T-helper 9 cell (primary cell): ENCODE measurements at places on chromosomes 2 and 18.

GRCh38 chr18:31652357-31652756, 32.0 kb downstream of the B4GALT6 start:
- no peak for DNase-seq

DNA sequence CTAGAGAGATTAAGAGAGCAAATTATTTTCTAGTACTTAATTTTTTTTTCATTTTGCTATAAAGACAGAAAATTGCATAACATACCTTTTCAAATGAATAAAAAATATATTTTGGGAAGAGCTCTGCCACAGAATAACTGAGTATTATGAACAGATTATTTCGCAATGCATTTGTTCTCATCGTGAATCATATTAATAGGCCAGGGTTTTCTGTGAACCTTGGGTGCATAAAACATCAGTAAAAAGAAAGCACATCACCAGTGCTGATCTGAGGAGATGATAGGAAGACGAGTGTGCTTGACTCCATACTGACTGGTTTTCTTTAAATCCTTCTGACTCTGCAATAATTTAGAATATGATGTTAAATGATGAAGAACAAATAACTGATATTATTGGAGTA, 409.1 kb downstream of the CPS1 start:
- DNase-seq, result no peak

GRCh38 chr18:69898241-69898861, 49.3 kb downstream of the CD226 start:
- DNase-seq, result no peak

DNA sequence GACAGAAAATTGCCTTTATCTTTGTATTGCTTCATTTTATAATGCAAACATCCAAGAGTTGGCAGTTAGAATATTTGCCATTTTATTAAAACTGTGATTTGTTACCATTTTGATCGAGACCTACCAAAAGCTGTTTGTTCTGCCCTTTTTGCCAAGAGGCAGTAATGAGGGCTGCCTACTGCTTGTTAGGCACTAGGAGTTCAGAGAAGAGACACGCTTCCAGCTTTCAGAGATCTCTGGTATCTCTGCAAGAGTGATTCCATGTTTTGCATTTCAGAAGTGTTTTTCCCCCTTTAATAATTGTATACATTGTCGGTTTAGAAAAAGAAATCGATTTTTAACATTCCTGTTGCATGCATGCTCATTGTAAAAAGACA, 628 bp downstream of the MRPL30 start:
- DNase-seq, result no peak

DNA sequence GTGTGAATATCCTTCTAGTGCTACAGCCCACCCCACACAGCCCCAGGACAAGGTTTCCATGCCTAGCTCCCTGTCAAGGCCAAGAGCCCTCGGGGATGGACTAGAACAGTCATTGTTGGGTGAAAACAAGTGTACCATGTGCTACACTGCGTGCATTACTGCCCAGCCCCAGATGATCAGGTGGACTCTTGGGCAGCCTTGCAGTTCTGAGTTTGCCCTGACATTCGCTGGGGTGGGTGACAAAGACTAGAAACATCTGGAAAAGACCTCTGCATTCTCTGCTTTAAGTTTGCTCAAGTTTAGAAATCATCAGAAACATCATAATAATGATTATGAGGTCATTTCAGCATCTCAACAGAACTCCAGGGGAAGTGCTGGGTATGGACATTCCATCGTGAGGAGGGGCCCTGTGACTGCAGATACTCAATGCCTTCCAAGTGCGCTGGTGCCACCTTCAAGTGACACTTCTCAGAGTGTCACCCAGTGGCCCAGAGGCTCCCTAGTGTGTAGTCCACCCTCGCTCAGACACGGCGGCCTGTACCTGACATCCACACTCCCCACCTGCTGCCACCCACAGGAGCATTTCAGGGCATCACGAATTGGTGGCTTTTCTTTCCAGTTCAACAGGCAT, 5.3 kb upstream of the PXDN start:
- no peak for DNase-seq

DNA sequence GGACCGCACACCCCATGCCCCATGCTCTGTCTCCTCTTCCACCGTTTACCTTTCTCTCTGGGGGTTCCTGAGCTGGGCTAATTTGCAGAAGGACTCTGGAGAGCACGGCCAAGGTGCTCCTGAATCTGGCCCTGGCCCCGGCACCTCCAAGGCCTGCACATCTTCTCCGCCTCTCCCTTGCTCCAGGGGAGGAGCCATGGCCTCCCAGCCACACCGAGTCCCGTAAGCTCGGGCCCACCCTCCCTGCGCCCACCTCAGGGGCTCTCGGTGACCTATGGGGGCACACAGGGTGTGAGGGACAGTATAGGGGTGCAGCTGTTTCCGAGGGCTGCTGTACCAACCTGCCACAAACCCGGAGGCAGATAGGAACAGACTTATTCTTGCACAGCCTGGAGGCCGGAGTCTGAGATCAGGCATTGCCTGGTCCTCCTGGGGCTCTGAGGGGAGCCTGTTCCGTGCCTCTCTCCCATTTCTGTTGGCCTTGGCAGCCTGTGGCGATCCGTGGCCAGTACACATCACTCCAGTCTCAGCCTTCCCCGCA, 127.3 kb upstream of the GPC1 start:
- no peak for DNase-seq

GRCh38 chr2:160141912-160142311, 58.2 kb downstream of the ITGB6 start:
- no peak for DNase-seq

DNA sequence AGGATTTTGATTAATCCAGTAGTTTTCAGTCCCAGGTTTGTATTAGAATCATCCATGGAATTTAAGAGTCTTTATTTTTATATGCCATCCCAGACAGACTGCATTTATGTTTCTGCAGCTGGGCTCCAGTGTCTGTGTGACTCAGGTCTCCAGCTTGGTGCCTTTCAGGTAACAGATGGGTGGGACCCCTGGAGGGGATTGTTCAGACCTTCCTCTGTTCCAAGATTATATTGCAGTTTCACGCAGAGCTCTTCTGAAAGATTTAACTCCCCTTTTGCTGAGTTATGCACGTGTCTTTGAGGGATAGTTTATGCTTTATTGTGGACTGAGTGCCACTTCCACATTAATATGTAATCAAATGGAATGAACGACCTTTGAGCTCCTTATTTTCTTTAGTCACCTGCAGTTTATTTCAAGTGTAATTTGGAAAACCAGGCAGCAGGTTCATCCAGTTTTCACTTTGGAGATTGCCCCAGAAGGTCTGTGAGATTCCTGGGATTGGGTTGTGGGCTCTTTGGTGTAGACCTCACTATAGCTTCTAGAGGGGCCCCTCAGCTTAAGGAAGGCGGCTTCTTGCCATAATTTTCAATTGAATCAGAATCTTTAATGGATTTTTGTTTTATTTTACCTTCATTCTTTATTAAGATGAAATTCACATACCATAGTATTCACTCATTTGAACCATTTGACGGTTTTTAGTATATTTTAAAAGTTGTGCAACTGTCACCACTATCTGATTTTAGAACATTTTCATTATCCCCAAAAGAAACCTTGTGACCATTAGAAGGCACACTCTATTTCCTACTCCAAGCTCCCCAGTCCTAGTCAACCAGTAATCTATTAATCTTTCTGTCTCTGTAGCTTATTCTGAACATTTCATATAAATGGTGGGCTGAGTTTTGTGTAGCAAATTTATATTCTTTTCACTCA, 135.0 kb downstream of the WDSUB1 start:
- DNase-seq, result no peak

- DNase-seq, result no peak
These were observed 124.8 kb downstream of the PARD3B start for GRCh38 chr2:204670124-204670523.

DNA sequence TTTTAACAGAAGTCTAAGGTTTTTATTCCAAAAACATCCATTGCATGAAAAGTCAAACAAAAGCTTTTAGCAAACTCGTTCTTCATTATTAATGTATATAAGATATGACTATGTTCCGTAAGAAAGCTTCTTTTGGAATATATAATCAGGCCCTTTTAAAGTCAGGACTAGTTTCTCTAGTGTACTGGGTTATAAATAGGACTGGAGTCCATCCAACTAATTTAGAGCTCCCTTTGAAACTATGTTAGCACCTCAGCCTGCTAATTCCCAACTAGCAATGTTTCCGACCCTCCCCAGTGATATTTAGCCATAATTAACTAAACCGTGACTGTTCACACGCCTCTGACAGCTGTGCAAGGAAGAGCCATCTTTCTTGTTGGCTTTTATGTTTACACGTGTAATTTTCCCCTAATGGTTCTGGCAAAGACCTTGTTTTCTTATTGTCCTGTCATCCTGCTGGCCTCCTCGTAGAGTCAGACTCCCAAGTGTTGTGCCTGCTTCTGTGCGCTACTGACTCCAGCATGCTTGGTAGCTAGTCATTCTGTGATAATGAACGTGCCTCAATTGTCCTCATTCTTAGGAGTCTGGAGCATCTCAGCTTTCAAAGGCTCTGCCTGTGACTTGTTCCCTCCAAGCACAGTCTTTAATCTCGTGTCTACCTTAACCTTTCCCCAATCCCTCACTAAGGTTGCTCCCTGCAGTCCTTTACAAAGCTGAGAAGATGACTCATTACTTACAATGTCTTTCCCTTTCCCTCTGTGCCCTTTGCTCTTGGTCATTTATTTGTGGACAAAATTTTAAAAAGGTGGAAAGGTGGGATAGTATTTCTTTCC, 172.2 kb upstream of the RASGRP3 start:
- DNase-seq, result no peak

GRCh38 chr2:104859766-104860450, 6.0 kb downstream of the POU3F3 start:
- no peak for DNase-seq

GRCh38 chr2:148616662-148617061, 27.9 kb upstream of the EPC2 start:
- DNase-seq, result no peak

- no peak for DNase-seq
These were observed 60.0 kb downstream of the TNS1 start for GRCh38 chr2:217942731-217943335.

GRCh38 chr2:107607054-107607453, 219.6 kb upstream of the RGPD4 start:
- DNase-seq, result no peak

DNA sequence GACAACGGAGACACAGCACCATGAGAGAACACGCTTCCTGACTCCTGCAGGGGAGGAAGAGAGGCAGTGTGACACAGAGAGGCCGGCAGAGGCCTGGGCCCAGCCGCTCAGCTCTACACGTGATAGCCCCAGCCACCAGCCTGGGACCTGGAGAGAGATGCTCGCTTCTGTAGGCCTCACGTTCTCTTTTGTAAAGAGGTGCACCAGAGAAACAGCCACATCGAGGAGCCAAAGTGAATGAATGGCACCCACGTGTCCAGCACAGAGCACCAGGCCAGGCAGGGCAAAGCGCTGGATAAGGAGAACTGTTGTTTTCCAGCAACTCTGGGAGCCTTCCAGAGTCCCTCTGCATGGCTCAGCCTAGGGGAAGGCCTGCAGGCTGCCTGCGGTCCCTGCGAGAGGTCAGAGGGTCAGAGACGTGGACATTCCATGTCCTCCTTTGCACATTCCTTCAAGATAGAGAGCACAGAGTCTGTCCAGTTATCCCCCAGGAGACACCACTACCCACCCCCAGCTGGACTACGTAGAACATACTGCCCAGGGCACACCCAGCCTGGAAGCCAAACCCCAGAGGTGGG, 14.2 kb downstream of the LIMS2 start:
- DNase-seq, result no peak

DNA sequence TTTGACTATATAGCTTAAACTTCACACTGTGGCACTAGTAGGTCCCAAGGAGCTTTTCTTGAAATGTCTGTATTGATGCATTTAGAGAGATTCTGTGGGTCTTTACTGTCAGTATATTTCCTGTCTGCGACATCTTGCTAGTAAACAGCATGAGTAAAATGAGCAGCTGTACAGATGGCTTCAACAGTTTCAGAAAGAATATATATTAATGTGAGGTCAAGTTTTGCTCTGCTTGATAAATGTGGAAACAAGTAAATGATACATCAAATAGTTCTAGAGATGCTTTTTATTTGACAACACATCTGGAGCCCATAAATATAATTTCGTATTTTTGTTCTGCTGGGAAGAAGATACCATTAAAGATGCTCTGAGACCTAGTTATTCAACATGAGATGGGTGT, 310.9 kb upstream of the COL3A1 start:
- DNase-seq, result no peak

DNA sequence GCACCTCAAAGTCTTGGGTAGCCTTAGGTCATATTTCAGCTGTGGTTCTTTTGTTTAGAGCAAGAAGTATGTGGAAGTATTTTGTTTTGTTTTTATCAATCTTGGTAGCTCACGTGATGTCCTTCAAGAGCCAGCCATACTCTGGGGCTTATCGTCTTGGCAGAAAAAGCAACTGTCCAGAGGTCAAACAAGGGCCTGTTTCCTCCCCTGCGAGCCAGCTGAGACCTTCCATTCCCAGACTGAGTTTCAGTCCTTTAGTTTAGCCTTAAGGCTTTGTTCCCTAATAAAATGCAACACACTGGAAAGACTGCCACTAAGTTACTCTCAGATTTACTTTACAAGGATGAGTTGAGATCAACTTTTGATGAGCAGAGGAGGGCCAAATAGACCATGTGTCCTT, 63.5 kb downstream of the TXNL1 start:
- DNase-seq, result no peak

DNA sequence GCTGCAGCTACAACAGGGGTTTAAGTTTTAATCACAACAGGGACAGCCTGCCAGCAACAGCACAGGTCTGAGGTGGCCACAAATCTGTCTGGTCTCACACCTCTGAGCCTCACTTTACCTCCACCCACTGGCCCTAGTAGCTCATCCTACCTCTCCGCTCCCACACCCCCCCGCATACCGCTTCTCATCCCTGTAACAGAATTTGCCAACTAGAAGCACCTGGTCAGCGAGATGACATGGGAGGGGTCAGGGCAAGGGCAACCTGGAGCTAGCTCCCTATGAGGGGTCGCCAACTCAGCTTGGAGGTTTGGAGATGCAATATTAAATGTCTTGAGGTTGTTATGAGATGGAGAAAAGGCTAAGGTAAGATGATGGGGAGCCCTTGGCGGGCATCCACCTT, 7.5 kb downstream of the CATIP start:
- no peak for DNase-seq
